ENCODE measurements at places on chromosomes 2 and 18.

- DNase-seq = no peak
Observed at GRCh38 chr2:96815326-96816126, 542 bp upstream of the CNNM3 start.

- DNase-seq = no peak
Observed at GRCh38 chr2:99706735-99707134, 216.9 kb upstream of the REV1 start.

DNA sequence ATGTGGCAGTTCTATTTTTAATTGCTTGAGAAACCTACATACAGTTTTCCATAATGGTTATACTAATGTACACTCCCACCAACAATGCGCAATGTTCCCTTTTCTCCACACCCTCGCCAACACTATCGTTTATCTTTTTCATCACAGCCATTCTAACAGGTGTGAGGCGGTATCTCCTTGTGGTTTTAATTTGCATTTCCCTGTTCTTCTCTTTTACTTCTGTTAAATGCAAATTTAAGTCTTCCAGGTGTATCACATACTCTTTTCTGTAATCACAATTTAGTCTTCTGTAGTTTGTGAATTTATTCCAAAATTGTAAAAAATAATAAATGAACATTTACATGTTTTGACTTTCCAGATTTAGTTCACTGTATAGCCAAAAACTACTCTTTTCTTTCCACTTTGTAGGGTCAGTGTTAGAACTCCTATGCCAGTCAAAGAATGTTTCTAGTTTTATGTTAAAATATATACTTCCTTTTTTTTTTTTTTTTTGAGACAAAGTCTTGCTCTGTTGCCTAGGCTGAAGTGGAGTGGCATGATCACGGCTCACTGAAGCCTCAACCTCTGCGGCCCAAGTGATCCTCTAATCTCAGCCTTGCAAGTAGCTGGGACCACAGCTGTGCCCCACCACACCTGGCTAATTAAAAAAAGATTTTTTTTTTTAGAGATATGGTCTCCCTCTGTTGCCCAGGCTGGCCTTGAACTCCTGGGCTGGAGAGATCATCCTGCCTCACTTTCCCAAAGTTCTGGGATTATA is 15.4 kb upstream of the ACYP2 start:
- no peak for DNase-seq

DNA sequence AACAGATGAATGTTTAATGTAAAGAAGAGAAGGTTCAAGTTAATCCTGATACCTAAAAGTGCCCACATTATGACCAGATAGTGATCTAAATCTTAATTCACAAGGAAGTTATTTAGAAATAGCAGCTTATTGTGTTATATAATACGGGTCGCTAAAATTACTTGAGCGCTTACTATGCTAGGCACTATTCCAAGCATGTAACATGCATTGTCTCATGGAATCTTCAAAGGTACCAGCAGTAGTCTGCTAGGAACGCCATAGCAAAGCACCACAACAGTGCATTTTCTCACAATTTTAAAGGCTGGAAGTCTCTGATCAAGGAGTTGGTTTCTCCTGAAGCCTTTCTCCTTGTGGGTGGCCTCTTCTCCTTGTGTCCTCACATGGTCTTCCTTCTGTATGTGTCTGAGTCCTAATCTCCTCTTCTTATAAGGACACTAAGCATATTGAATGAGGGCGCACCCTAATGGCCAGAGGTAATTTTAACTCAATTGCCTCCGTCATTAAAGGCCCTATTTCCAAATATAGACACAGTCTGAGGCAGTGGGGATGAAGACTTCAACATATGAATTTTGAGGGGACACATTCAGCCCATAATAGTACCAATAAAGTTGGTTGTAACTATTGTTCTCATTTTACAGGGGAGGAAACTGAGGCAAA is 118.4 kb downstream of the LRRC30 start:
- no peak for DNase-seq

- no peak for DNase-seq
Observed at GRCh38 chr2:155060896-155061295, 362.4 kb downstream of the KCNJ3 start.

- peak; percentile 65 for DNase-seq
Observed at GRCh38 chr2:195562570-195563566, 94.2 kb upstream of the SLC39A10 start.

GRCh38 chr2:58788402-58788801 is 547.3 kb upstream of the FANCL start:
- no peak for DNase-seq
